ENCODE measurements at places on chromosomes 2 and 18.

DNA sequence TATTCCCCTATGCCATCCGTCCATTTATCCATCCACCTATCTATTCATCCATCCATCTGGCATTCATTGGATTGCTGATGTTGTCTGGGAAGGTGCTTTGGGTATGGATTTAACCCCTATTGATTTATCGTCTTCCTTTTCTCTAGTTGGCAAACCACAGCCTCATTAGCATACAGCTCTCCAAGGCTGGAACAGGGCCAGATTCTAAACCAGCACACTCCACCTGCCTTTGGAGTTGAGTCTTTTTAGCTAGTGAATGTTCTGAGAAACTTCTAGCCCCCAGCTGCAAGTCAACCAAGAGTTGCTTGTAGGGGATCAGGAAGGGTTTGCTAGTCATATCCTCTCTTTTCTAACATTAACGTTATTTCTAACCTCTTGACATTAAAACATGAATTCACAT is 90.7 kb downstream of the NRP2 start:
- DNase-seq: no peak

DNA sequence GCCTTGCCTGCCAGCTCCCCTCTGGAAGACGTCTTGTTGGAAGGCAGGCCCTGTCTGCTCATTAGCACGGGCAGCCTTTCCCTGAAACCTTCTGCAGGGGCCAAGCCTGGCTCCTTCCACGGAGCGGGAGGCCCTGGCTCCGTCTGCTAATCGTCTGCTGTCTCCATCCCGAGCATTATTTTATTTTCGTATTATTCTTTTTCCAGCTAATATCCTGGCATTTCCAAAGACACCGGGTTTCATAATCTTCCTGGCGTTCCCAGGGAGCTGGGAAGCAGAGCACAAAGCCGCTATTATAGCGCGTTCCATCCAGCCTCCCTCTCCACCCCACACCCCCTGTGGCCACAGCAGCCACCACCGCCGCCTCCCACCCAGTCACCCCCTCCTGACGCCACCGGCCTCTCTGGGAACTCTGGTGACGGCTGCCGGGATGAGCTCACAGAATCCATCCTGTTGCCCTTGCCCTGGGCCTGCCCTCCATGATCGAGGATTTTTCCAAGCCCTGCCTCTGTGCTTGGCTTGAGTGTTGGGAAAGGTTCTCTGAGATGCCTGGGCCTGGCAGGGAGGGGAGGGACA is 125.5 kb downstream of the DYSF start:
- no peak for DNase-seq

- DNase-seq: no peak
Measured at GRCh38 chr2:240426845-240427721, 8.4 kb upstream of the GPC1 start.

DNA sequence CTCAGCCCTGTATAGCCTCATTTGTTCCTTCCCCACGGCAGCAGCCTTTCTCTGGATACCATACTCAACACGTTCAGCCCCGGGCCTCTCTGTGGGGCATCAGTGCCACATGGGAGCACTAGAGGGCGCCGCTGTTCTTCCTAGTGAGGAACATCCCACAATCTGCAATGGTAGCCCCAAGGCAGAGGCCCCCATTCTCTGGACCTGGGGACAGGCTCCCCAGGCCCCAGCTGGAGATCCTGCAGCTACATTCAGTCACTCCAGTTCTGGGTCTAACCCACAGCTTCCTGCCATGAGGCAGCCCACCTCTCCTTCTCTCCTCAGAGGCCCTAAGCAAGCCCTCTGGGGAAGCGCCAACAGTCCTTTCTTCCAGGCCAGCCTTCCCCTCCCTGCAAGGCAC is 14.2 kb upstream of the SFXN5 start:
- DNase-seq: peak; percentile 73

DNA sequence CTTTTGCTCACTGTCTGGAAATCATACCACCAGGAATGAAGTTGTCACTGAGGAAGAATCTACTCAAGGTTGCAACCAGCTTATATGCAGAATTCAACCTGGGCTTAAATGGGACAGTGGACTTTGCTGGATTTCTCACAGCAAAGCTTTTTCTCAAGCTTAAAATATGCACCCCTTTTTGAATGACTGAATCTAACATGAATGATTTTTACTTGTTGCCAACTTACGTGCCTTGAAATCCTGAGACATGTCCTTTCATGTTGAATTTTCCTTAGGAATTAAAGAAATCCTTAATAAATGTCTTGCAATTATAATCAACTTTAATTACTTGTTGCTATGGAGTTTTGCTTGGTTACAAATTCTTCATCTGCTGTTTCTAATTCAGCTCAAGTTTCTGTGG is 57.4 kb downstream of the SPP2 start:
- no peak for DNase-seq

DNA sequence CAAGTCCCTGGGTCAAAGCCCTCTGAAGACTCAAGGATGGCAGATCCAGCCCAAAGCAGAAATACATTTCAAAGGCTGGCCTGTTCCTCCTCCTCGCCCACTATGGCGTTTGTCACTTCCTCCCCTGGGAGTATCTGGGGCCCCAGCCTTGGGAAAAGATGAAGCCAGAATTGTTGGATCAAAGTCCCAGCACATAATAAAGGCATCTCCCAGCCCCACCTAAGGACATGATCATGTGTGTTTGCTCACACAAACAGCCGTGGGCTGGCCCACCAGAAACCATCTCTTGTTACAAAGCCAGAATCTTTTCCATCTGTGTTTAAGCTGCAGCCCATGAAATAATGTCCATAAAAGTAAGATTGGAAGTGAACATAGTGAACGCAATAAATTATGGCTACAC is 50.1 kb upstream of the HAAO start:
- DNase-seq: no peak

- DNase-seq: no peak
Measured at GRCh38 chr2:187500585-187501359, 52.7 kb upstream of the CALCRL start.

GRCh38 chr18:33282709-33283333 is 157.7 kb downstream of the CCDC178 start:
- DNase-seq: no peak
